ENCODE measurements at places on chromosomes 3 and 15.

GRCh38 chr15:63811942-63812550 lies 21.7 kb downstream of the HERC1 start:
- no peak for DNase-seq

- DNase-seq, result no peak
These were observed 94.5 kb upstream of the GK5 start for GRCh38 chr3:142319912-142320311.

DNA sequence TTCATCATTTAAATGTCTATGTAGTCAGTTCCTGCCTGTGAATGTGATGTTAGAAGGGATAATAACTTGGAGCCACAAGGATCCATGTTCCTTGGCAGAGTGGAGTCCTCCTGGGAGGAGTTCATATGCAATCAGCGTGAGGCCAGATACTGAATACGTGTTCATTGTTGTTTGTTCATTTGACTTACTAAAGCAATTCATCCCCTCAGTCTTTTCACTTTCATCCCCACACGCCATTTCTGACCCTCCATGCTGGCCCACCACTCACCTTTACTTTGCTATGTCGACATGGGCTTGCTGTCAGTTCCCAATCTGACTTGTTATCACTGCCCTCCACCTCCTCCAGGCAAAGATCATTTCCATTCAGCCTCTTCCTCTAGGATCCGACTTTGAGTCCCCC lies 91.8 kb downstream of the SSR3 start:
- DNase-seq, result no peak

GRCh38 chr15:90259524-90259923 lies 5.9 kb upstream of the NGRN start:
- no peak for DNase-seq

DNA sequence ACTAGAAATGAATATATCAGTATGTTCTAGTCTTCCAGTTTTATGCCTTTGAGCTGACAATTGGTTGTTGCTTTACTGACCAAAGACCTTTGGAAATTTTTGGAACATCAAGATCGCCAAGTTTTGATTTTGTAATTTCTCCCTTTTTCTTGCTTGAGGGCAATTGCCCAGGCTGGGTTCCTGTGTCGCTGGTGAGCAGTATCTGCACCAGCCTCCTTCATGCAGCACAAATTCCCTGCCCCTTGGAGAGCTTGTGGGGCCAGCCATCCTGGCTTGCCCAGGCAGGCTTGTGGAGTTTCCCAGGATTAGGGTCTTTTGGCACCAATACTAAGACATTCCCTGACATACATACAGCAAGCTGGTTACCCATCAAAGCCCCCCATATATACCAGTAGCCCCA lies 37.9 kb upstream of the HACD2 start:
- no peak for DNase-seq

DNA sequence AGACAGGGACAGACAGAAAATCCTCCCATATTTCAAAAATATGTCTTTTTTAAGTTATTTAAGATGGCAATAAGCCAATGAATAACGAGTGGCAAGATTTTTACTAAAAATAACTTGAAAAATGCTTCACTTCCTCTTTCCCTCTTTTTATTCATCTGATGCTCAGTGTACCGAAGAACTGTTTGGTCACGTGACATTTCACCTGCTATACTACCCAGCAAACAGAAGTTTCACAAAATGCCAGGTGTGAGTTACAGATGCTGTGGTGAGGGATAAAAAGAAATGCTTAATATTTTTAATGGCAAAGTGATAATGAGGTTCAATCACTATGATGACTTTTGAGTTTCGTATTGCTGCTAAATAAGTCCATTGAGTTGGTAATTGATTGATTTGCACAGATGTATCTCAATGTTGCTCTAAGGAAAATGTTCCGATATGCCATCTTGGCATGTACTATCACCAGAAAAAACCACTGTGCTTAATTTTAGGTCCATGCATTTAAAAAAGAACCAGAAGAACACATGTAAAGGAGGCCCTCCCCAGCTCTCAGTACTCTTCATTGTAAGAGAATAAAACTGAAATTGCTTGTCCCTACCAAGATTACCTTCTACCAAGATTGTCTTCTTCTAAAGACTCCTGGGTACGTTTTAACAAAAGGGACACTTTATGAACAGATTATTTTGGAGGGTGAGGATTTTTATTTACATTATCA lies 26.0 kb upstream of the SEC62 start:
- DNase-seq, result no peak

DNA sequence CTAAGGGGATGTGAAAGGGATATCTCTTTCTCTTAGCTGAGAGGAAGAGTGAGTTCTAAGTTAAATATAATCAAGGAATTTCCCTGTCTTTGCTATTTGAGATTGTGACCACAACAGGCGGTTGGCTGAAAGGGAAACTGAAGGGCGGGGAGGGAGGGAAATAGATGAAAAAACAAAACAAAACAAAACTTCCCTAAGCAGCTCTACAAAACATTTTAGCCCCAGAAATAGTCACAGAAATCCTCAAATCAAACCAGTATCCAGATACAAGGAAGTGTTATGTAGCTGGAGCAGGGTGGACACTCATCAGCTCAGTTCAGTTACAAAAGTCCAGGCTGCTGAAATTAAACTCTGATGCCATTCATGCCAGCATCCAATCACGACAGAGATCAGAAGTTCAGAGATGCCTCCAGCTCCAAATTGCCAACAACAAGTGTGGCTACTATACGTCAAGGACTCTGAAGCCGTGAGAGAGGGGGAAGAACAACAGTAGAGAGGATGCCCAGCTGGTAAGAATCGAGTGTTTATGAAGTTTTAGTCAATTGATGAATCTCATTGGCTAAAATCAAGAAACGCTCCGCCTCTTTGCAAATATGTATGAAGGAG lies 319 bp upstream of the TP63 start:
- no peak for DNase-seq

DNA sequence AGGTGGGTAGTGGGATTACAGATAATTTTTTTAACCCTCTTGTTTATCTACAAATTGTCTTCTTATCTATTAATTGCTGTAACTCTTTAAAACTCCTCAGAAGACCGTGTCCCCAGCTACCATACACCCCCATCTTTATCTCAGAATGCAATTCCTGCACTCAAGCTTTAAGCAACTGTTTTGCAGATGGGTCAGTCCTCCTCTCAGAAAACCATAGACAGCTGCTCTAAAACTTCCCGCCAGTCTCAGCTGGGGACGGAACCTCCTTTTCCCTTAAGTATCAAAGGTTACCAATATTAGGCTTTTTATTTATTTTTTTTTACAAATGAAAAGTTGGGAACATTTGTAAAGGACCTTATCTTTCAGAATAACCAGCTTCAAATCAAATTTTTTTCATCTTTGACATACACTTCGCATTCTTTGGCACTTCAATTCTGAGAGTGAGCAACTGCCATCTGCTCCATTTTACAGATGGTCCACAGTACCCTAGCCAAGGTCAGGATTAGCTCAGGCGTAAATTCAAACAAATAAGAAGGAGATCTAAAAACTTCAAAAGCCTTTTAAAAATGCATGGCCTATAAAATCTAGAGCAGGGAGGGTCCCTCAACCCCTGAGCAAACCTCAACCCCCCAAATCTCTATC lies 1.3 kb downstream of the GATM start:
- no peak for DNase-seq

- DNase-seq, result no peak
These were observed 304.4 kb upstream of the C2CD4B start for GRCh38 chr15:62469478-62469873.

GRCh38 chr3:61632568-61633175 lies 71.3 kb downstream of the PTPRG start:
- no peak for DNase-seq

DNA sequence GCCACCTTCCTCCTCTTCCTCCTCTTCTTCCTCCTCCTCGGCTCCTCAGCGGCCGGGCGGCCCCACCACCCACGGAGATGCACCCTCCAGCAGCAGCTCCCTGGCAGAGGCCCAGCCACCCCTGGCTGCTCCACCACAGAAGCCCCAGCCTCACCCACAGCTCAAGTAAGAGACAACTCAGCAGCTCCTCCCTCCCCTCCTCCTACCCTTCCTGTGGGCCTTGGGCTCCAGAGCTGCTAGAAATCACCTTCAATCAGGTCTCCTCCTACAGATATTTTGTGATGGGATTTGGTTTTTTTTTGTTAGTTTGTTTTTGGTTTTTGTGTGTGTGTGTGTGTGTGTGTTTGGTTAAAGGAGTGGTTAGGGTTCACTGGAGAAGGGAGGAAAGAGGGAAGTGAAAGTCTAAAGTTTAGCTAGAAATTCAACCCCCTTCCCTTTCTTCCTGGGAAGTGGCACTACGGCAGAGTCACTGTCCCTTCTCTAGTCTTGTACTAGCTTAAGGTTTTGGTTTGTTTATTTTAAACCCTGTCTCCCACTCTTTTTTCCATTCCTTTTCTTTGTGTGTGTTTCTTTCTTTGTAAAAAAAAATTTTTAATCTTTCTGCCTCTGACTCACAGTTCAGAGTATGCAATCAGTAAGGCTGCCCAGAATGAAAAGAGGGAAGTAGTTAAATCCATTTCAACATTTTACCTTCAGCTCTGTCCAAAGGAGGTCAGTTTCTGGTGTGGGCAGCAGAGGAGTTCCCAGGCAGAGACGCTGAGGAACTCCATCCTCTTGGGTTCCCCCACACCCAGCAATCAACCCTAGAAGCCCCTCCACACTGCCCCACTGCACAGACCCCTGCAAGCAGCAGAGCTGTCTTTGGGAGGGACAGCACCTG lies 29.0 kb upstream of the TIMP4 start:
- no peak for DNase-seq

DNA sequence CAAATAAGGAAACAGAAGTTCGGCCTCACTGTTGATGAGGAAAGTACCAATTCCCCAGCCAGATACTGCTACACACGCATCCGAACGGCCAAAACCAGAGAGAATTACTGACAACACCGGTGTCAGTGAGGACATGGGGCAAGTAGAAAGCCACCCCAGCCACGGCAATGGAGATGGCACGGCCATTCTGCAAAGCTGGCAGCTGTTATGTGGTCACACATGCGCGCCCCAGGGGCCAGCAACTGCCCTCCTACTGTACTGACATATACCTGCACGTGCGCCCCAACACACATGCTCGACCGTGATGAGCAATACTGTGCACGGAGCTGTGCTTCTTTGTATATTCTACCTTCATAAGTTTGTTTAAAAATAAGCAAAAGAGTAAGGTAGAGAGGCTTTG lies 217.4 kb downstream of the ADAMTS17 start:
- no peak for DNase-seq

GRCh38 chr3:73467211-73467610 lies 157.5 kb downstream of the PDZRN3 start:
- peak; percentile 22 for DNase-seq

GRCh38 chr3:10522646-10523303 lies 17.4 kb upstream of the ATP2B2 start:
- no peak for DNase-seq

DNA sequence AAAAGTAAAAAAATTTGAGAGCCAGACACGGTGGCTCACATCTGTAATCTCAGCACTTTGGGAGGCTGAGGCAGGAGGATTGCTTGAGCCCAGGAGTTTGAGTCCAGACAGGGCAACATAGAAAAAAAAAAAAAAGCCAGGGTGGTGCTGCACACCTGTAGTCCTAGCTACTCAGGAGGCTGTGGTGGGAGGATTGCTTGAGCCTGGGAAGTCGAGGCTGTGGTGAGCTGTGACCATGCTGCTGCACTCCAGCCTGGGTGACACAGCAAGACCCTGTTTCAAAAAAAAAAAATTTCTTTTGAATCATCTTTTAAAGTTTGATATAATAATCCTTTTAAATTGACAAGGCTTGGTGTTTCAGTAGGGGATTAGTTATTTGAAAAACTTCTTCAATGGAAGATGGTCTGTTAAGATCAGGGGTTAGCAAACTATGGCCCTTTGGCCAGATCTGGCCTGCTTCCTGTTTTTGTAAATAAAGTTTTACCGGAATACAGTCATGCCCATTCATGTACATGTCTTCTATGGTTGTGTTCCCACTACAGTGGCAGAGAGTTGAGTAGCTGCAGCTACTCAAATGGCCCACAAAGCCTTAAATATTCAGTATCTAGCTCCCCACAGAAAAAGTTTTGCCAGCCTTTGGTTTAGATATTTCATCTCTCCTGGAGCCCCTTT lies 28.9 kb downstream of the CDAN1 start:
- no peak for DNase-seq

DNA sequence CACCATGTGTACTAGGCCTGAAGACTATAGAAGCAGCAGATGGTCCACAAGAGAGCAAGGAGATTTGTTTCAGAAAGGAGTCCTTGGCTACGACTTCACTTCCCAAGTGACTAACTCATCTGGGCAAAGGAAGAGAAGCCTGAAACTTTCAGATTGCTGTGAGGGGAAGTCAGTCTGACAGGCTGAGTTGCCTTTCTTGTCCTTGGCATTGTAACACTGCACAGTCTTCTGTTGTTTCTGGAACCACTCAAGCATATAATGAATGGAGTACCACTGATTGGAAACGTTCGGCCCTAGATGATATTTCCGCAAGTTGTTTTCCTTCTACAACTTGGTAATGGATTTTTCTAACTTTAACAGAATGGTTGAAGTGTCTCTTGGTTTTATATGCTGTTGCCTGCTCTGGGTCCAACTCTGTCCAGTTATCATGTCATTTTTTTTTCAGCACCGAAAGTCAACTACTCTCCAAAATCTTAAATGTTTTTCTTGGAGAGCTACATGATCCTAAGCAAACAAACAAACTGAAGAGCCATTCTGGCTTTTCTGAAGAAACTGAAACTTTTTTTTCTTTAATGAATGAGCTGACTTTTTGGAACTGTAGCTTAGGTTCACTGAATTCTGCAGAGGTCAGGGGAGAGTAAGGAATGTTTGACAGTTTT lies 685.7 kb downstream of the MECOM start:
- DNase-seq, result no peak

All from LNCaP clone FGC (cell line).